Activated CD4-positive, alpha-beta T cell treated with anti-CD3 and anti-CD28 coated beads for 1 hour (primary cell): ENCODE measurements at places on chromosomes 3 and 15.

DNA sequence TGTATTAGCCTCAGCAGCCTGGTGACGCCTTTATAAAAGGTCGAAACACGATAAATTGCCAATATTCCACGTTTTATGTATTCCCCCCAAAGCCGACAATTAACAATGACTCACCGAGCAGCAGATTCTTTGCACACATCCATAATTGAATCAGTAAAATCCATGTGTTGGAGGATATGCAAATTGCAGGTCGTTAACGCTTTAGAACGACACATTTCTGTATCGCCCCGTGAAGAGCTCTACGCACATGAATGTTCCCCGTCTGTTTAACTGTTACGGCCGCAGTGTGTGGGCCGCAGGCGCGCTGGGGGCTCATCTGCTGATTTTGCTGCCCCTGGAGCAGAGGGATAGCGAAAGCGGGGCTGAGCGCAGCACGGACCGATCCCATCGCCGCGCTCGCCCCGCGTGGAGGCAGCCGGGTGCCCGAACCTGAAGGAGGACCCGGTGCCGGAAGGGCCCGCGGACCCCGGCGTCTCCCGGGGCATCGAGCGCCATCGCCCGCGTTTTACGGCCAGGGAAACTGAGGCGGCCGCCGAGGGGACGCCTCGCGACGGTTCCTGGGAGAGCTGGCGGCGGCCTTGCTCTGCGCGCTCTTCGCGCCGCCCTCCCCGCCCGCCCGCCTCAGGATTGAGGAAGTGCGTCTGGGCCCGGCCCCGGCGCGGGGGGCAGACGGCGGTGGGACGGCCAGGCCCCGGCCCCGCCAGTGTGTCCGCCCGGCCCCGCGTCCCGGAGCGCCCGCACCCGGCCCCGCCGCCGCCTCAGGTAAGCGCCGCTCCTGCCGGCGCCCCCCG, at the start of gene LRRK1:
Gene LRRK1 (plus strand): TSS at position 668 of the 791 bp plus-strand sequence. CDS start 5,276 bp downstream, outside the sequence.
- no peak for DNase-seq

GRCh38 chr15:79035111-79035601, 55.4 kb downstream of the RASGRF1 start:
- DNase-seq, result no peak

DNA sequence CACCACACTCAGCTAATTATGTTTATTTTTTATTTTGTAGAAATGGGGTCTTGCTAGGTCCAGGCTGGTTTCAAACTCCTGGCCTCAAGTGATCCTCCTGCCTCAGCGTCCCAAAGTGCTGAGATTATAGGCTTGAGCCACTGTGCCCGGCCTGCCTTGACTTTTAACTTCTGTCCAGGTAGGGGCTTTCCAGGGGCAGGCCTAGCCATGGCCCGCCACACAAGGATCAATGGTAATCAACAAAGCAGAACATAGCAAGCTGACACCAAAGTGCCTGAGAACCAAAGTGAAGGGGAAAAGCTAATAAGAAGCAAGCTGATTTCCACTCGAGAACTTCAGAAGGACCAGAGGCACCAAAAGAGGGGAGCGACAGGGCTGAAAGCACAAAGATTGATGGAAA, 9.4 kb upstream of the CRTC3 start:
- no peak for DNase-seq

DNA sequence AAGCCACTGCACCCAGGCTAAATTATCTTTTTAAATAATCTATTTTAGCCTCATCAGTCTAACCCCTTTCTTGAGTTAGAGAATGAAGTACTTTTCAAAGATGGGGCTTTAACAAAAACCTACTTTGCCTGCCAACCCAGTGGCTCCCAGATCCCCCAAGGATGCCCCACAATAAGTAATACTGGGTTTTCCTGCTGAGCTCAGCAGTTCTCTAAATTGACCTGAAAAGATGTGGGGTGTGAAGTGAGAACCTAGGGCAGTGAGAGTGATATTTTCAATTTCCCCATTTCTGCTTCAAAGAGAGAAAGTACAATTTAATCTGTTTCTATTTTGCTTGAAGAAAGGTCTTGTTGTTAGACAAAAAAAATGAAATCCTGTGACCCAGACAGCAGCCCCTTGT, 318.5 kb upstream of the UMPS start:
- no peak for DNase-seq
